ENCODE measurements at places on chromosomes 5 and 9.

DNA sequence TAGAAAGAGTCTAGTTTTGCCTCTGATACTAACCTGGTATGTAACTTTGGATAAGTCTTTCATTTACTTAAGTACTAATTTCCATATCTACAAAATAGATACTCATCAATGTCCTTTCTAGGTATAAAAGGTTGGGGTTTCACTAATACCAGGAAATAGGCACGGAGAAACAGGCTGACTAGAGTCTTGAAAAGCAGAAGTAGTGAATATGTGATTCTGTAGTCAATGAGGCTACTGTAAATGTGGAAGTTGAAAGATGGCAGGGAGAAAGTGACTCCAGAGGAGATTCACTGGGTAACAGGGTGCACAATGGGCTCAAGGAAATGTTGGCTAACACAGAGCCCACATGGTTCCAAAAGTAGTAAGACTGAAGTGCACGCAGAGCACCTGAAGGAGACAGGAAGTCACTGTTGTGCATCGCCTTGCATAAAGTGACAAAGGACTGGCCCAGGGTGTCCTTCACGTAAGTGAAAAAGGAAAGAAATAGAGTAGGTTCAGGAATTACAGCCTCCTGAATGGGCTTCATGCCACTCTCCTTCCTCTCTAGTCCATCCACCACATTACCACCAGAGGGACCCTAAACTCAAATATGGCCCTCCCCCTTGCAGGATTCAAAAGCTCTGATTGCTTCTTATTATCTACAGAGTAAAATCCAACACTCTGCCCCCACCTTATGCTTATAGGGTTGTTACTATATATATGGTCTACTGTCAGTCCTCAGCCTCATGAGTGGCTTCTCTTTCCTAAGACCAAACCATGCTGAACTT is 288.0 kb upstream of the SMARCA2 start:
- DNase-seq, result no peak

GRCh38 chr9:10538073-10538472 is 74.7 kb downstream of the PTPRD start:
- DNase-seq, result no peak

GRCh38 chr5:90475436-90475980 is 844 bp downstream of the POLR3G start:
- DNase-seq, result no peak

- no peak for DNase-seq
Observed at GRCh38 chr9:23636199-23636598, 189.8 kb downstream of the ELAVL2 start.

DNA sequence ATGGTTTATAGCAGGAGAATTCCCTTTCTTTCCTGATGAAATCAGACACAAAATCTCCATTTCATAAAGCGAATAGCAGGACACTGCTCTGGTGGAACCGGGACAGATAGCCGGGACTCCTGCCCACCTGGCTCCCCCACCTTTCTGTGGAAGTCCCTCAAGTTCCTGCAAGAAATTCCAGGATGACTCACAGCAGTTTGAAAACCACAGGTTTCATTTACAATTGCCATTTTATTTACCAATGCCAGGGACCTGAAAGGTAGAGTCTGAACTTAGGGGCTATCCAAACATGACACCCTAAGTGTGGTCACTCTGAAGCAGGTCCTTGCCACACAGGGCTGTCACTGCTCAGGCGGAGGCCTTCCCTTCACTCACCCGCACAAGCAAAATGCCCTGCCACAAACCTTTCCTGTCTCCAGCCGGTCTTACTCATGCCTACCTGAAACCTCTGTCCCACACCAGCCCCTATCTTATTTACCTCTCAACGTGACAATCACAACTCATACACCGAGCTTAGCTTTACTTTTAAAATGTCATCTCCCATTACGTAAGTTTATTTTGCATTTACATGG is 63.3 kb upstream of the TAF1L start:
- no peak for DNase-seq

GRCh38 chr5:126806-127205 is 34.8 kb downstream of the PLEKHG4B start:
- no peak for DNase-seq

GRCh38 chr5:65625743-65626142 is 916 bp downstream of the SHLD3 start:
- DNase-seq, result no peak

DNA sequence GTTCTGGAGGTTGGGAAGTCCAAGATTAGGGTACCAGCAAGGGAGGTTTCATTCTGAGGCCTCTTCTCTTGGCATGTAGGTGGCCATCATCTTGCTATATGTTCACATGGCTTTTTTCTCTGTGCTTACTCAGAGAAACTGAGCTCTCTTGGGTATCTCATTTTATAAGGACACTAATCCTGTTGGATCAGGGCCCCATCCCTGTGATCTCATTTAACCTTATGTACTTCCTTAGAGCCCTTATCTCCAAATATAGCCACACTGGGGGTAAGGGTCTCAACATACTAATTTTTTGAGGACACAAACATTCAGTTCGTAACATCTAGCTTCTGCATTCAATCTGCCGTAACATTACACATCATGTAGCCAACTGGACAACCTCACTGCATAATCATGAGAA is 6.6 kb downstream of the DHX29 start:
- DNase-seq, result no peak

GRCh38 chr5:74082512-74083055 is 456.6 kb downstream of the ARHGEF28 start:
- DNase-seq, result no peak

DNA sequence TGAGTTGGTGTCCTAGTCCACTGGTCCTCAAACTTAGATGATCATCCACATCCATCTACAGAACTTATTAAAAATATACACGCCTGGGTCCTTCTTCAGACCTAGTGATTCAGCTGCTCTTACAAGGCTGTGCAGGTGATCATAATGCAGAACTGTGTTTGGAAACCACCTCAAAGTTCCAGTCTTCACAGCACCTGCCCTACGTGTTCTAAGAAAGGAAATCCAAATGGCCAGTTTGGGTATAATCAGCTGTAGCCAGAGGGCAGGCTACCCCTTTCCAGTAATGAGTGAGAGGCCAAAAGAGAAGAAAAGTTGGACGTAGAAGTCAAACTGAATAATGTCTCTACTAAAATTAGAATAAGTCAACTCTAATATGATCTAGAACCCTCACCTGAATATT is 15.4 kb downstream of the REEP5 start:
- no peak for DNase-seq

- no peak for DNase-seq
Observed at GRCh38 chr9:83034026-83034425, 28.9 kb downstream of the RASEF start.

GRCh38 chr9:100473276-100474081 is 530 bp downstream of the TMEFF1 start:
- peak; percentile 2 for DNase-seq

- no peak for DNase-seq
Observed at GRCh38 chr9:127548352-127548881, 63.7 kb upstream of the STXBP1 start.

- no peak for DNase-seq
Observed at GRCh38 chr5:61349935-61350334, 17.9 kb downstream of the ZSWIM6 start.

DNA sequence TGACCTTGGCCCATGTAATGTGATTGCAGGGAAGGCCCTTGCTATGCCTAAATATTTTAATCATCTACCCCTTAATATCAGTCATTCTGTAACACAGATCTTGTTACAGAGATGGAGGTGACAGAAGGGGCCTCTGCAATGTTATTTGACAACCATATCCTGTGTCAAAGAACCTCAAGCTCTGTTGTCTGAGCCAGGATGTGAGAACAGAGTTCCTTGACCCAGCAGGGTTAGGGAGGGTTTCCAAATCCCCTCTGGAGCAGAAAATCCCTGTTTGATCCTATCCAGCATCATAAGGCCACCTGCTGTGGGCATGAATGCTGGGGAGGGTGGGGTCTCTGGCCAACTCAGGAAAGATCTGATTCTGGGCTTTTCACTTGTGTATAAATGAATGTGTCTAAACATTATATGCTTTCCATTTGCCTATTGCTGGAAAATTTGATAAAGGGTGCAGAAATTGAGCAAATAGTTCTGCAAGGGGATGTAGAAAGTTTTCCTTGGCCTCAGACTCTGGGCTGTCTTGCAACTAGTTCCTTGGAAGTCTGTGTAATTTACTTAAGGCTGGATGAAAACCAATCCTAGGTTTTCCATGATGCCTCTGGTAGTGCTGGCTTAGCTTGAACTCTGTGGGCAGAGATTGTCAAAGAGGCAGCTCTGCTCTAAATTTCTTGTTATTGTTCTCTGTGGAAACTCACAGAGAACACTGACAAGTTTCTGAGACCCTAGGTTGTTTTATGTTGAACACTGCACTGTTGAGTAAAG is 71.0 kb downstream of the PGM5 start:
- no peak for DNase-seq

DNA sequence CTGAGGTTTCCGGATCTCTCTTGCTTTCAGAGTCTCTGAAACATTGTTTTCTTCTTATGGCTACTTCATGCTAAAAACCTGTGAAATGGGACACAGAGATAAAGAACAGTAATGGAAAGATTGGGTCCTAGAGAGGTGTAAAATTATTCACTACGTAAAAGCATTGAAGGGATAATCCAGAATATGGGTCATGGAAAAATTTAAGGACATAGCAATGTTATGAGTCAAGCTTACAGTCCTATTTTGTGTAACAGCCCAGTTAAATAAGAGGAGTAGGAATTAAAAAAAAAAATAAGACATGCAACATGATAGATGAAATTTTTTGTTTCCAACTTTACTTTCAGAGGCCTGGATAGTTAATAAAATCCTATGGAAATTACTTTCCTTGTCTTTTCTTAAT is 61.9 kb upstream of the ELL2 start:
- no peak for DNase-seq

- DNase-seq, result no peak
Observed at GRCh38 chr5:107063511-107063910, 607.2 kb downstream of the EFNA5 start.

GRCh38 chr9:131658377-131659129 is 81.3 kb downstream of the RAPGEF1 start:
- DNase-seq, result no peak

DNA sequence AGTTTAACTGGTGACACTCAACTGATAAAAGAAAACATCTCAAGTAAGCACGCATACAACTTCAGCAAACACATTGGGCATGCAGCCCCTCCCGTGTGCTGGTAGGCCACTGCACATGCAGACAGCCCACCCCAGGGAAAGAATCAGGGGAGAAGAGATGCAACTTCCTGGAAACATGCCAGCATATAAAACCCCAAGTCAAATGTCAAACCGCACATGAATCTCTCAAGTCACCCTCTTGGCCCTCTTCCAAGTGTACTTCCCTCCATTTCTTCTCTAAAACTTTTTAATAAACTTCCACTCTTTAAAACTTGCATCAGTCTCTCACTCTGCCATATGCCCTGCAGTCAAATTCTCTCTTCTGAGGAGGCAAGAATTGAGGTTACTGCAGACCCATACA is 732.7 kb downstream of the SEMA5A start:
- DNase-seq, result no peak

DNA sequence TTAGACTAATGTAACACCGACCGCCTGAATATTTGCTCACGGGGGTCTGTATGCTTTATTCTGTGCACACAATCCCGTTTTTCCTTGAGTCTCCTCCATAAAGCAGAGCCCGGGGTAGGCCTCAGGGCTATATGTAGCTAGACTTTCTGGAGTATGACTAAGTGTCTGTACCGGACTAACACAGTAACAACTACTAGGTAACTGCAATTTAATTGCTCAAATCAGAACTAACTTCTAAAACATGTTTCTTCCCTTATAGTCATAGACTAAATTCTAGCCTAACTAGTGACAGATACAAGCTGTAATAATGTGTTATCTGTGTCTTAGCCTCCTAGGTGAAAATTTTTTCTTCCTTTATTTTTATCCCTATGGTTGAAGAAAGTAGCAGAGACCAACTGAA is 2.1 kb downstream of the REEP5 start:
- DNase-seq, result no peak

DNA sequence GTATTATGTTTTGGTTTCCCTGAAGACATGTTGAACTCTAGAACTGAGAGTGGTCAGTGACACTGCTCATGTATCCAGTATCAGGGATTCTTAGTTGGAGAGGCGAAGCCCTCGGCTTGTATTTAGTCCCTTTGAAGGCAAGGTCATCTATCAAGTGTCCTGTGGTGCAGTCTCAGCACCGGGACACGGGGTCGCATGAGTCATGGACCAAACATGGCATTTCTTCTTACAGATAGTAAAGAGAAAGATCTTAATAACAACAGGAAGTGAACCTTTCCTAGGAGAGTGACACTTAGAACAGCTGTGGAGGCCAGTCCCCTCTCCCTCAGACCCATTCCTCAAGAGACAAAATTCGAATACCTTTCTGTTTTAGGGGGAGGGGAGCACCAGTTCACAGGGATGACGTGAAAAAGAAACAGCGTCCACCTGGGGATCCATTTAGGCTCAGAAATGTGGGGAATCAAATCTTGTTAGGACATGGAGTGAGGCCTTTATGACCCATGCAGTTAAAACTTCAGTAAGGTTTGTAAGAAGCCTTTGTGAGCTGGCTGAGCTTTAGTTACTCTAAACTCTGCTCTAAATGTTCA is 86.5 kb downstream of the ADGRV1 start:
- no peak for DNase-seq

- DNase-seq, result no peak
Observed at GRCh38 chr5:135223404-135223803, 175.6 kb downstream of the MACROH2A1 start.

DNA sequence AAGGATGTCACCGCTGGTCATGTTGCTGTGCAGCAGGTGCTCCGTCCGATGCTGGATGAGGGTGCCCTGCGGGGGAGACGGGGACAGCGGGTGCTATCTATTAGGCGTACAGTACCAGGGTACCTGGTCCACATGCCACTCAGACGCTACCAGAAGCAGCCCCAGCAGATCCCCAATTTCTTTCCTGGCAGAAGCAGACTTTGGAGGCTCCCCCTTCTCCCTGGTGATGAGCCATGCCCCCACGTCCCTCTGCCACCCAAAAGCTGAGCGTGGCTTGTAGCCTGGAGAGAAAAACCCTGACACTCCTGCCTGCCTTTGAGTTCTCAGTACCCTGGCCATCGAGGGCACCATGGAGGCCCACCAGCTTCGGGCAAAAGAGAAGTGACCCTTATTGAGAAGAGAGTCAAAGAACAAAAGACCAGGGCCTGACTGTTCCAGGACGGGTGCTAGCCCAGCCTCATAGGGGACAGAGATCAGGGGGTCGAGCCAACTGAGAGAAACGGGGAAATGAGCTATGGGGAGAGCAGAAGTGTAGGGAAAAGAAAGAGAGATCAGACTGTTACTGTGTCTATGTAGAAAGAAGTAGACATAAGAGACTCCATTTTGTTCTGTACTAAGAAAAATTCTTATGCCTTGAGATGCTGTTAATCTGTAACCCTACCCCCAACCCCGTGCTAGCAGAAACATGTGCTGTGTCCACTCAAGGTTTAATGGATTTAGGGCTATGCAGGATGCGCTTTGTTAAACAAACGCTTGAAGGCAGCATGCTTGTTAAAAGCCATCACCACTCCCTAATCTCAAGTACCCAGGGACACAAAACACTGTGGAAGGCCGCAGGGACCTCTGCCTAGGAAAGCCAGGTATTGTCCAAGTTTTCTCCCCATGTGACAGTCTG is 62.0 kb upstream of the ZNF354B start:
- no peak for DNase-seq

- DNase-seq, result no peak
Observed at GRCh38 chr5:81825237-81825636, 74.3 kb upstream of the SSBP2 start.

- peak; percentile 92 for DNase-seq
Observed at GRCh38 chr5:41903892-41904799, at the start of gene RIMOC1. TSS of gene RIMOC1 (plus strand) at chr5:41904344. CDS start at chr5:41904368, 24 bp downstream.
